ENCODE measurements at places on chromosomes 11 and 22.

DNA sequence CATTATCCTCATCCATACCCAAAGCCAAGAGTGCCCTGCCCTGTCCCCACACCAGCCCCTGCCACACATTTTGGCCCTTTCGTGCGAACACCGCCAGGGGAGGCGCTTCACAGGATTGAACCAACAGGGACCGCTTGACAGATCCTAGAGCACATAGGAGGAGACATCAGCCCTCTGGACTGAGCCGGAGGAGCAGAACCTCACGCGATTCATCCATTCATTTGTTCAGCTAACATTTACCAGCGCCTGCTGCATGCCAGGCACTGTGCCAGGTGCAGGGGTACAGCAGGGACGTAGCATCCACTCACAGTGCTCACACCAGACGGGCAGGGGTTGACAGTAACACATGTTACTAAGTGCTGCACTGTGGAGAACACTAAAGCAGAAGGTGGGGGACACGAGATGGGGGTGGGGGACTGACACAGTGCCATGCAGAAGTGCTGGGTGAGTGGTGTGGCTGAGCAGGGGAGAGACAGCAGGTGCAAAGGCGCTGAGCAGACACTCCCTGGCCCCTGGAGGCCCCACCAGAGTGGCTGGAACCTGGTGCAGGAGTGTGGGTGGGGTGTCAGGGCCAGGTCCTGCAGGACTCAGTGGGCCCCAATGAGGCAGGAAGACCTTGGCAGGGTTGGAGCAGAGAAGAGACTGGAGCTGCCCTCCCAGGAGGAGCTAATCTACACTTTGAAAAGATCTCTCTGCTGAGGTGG, 3.4 kb downstream of the GNAZ start:
- DNase-seq, result no peak

DNA sequence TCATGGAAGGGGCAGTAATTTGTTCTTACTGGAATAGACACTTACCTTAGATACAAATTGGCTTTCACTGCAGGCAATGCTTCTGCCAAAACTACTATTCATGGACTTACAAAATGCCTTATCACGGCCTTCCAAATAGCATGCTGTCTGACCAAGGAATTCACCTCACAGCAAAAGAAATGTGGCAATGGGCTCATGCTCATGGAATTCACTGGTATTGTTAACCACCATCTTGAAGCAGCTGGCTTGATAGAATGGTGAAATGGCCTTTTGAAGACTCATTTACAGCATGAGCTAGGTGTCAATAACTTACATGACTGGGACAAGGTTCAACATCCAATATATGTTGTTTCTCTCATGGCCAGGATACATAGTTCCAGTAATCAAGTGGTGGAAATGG, 21.9 kb downstream of the OR5B21 start:
- no peak for DNase-seq

- no peak for DNase-seq
These were observed 702 bp downstream of the BIRC2 start for GRCh38 chr11:102347462-102348370.

- no peak for DNase-seq
These were observed 17.9 kb downstream of the ALKBH3 start for GRCh38 chr11:43898574-43898973.

- DNase-seq, result no peak
These were observed 19.7 kb downstream of the EPS8L2 start for GRCh38 chr11:725624-726202.

DNA sequence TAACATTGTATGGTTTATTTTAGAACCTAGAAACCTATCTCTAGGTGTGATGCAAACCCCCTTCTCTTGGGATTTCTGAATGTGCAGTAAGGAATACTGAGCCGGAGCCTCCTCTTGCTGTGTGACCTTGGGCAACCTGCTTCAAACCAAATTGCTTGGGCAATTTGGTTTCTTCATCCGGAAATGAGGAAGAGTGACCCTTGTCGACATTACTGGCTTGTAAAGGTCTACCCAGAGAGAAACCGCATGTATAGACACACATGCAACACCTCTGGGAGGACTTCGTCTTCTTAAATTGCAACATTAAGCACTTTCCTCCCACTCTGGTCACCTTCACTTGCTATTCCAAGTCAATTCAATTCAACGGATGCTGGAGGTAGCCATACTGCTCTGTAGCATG, 19.6 kb upstream of the TP53I11 start:
- no peak for DNase-seq

DNA sequence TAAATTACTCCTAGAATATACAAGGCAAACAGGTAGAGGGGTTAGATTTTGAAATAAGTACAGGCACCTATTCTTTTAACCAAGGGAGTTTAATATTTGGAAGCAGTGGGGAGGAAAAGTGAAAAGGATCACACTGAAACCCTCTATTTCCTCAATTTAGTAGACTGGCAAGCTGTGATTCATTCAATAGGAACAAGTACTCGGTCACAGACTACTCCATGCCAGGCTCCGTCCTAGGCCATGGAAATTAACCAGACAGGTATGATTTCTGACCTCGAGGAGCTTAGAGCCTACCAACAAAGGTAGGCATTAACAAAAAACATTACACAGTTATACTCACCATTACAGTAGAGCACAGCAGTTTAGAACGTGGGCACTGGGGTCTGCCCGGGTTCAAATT, 40.9 kb downstream of the SIK3 start:
- DNase-seq, result no peak

DNA sequence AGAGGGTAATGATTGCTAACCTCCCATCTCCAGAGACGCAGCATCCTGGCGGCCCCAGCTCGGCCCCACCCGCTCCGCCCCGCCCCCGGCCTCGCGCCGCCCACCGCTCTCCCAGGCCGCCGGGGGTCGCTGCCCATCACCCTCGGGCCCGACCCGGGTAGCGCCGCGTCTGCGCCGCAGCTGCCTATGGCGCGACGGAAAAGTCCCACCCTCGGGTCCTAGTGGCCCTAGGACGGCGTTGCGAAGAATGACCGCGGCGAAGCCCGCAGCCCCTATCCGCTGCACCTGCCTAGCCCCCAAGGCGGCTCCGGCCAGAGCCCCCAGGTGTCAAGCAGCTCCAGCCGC, 457 bp downstream of the CPSF7 start:
- peak; percentile 76 for DNase-seq

Measured in WERI-Rb-1 (cell line).